Hepatocyte (in vitro differentiated cells): ENCODE measurements at places on chromosomes 7 and 10. TPM values are rescaled to one million over a fixed set of nuclear protein-coding genes. Genes with fewer than 3 reads are reported as not detected.

DNA sequence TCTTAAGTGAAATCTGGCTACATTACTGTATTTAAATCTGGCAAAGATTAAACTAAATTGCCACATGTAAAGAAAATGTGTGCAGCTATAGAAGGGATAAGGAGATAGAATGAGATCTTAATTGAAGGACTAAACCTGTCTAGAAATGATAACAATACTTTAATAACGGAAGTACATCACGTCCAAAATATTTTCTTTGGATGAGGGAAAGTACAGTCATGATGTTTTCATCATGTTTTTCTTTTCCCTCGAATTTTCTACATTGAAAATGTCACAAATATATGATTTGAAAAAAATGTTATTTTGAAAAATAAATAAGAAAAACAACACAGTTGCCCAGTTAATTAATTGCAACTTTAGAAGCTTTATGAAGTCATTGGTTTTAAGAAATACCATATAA is 143.9 kb downstream of the ETV1 start:
- H3K4me3 ChIP-seq = no peak overlapping the region
- no peak for DNase-seq
- H3K27me3 ChIP-seq = no peaks in the 10 kb centered on the region
- no peak overlapping the region for H3K27ac ChIP-seq
- no peaks in the 10 kb centered on the region for H3K4me1 ChIP-seq
- no peaks in the 10 kb centered on the region for H3K36me3 ChIP-seq

DNA sequence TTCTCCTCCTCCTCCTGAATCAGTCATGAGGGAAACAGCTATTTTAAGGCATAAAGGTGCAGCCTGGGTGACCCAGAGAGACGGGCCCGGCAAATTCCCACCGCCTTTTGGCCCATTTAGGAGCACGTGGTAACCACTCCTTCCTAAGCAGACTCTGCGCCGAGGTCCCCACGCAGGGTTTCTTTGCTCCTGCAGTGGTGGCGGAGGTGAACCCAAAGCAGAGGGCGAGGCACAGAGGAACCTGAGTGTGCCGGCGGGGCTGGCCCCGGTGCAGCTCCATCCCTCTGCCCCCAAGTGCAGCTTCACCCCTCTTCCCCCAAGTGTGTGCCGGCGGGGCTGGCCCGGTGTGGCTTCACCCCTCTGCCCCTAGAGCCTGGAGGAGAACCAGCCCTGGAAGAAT is 50.6 kb downstream of the DPYSL4 start:
- H3K4me3 ChIP-seq = no peak overlapping the region
- H3K36me3 ChIP-seq = no peaks in the 10 kb centered on the region

TMEM178B gene
- 0.24 and 0.26 TPM in 2 replicates for polyA plus RNA-seq

DNA sequence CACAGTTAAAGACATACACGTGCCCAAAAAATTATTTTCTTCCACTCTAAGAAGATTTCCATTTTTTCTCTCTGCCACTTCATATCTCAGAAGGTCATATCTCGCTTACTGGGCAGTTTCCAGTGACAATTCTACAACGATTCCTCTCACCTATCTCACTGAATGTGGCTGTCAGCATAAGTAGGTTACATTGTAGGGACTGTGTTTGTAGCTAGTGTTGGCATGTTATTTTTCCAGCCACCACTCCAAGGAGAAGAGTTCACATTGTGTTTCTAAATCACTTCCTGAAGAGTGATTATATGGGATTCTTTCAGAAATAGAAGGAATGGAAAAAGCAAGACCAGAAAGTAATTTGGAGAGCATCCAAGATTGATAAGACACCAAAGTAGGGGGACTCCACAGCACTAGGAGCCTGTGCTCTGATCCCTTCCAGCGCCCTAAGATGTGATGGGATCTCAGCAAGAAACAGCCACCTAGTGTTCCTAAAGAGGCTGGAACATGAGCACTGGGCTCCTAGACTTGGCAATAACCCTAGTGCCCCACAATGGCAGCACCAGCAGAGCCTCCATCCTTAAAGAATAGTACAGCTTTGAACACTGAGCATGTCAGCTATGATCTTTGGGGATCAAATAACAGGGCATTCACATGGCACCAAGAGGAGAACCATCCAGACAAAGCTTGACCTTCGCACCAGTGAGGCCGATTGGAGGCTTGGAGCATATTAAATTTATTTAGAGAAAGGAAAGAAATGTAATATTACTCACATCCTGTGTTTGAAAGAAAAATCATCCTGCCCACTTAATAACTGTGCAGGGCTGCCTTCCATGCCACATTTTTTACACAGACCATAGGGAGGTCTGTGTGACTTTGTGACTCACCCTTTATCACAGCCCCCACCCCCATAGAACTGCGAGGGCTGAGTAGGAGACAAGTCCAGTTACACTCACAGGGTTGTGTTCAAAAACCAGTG is 51.8 kb downstream of the CAV1 start:
- H3K27ac ChIP-seq = peak overlapping the region; percentile 26
- H3K27me3 ChIP-seq = no peaks in the 10 kb centered on the region
- no peak overlapping the region for H3K4me3 ChIP-seq
- no peaks in the 10 kb centered on the region for H3K36me3 ChIP-seq
- DNase-seq = peak; percentile 35

- no peaks in the 10 kb centered on the region for H3K36me3 ChIP-seq
- no peak overlapping the region for H3K27ac ChIP-seq
- H3K4me1 ChIP-seq = peaks cover 2% of the 10 kb centered on the region
- H3K27me3 ChIP-seq = no peaks in the 10 kb centered on the region
- H3K4me3 ChIP-seq = no peak overlapping the region
Measured at GRCh38 chr7:34064519-34065158, 159.3 kb downstream of the BMPER start.

GRCh38 chr7:29349362-29349761 is 154.8 kb downstream of the CHN2 start:
- no peak overlapping the region for H3K4me3 ChIP-seq
- no peak overlapping the region for H3K27ac ChIP-seq
- no peaks in the 10 kb centered on the region for H3K4me1 ChIP-seq
- H3K36me3 ChIP-seq = no peaks in the 10 kb centered on the region
